Dermis blood vessel endothelial cell (primary cell): ENCODE measurements at places on chromosomes 2 and 18. TPM values are rescaled to one million over a fixed set of nuclear protein-coding genes. Genes with fewer than 3 reads are reported as not detected.

The MBP gene
- total RNA-seq: 5.6 and 6.3 TPM in 2 replicates

The ELP2 gene
- total RNA-seq: 51.5 and 69.6 TPM in 2 replicates

The DNER gene
- 0.05 TPM in 1 of 2 replicates, not detected in the other for total RNA-seq

The SEMA4C gene
- total RNA-seq: 39.7 and 40.3 TPM in 2 replicates

The BOLL gene
- not detected in 2 replicates for total RNA-seq

The STRADB gene
- 18.2 and 18.6 TPM in 2 replicates for total RNA-seq

The SP100 gene
- 96.0 and 96.4 TPM in 2 replicates for total RNA-seq

The WDR12 gene
- total RNA-seq: 30.4 and 34.7 TPM in 2 replicates

The LAMA3 gene
- total RNA-seq: 14.1 and 15.9 TPM in 2 replicates

The SERPINB13 gene
- not detected in 2 replicates for total RNA-seq

The SLC8A1 gene
- total RNA-seq: 0.47 and 1.5 TPM in 2 replicates

The EIF5B gene
- 20.8 and 45.6 TPM in 2 replicates for total RNA-seq

The CCDC141 gene
- 1.2 and 1.5 TPM in 2 replicates for total RNA-seq

The ELOA2 gene
- total RNA-seq: not detected in 2 replicates

The LOXHD1 gene
- under 0.01 and 0.05 TPM in 2 replicates for total RNA-seq

The ABCG8 gene
- not detected in 2 replicates for total RNA-seq

The MRPL19 gene
- total RNA-seq: 35.7 and 72.8 TPM in 2 replicates

The SCYGR3 gene
- total RNA-seq: not detected in 2 replicates

The ORMDL1 gene
- total RNA-seq: 51.3 and 54.6 TPM in 2 replicates

The DCC gene
- total RNA-seq: not detected in 2 replicates

The LYPD6 gene
- total RNA-seq: 9.4 and 14.1 TPM in 2 replicates

The STK39 gene
- 2.4 and 2.7 TPM in 2 replicates for total RNA-seq

The FBXO11 gene
- 55.1 and 120 TPM in 2 replicates for total RNA-seq

The DSEL gene
- 9.2 and 10.6 TPM in 2 replicates for total RNA-seq
